ENCODE measurements at places on chromosomes 16 and 17.
A peak's percentile ranks its signal among the peaks of the same experiment; 100 is the strongest.

- no peak for DNase-seq
These were observed 7.6 kb downstream of the CCR7 start for GRCh38 chr17:40557531-40558299.

DNA sequence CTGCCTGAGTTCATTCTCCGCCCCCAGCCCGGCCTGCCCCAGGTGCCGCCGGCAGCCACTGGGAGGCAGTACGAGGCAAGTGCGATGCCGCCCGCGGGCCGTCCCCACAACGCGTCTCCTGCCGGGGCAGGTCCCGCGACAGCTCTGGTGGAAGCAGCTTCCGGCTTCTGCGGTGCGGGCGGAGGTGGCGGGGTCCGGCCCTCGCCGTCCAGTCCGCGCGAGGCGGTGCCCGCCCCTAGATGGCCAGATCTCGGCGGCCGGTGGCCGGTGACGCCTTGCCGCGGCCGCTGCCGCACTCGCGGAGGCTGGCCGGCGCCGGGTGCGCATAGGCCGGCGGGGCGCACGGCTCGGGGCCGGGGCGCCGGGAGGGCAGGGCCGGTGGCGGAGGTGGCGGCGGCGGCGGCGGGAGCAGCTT is 1.8 kb downstream of the GJD3 start:
- peak; percentile 85 for DNase-seq

DNA sequence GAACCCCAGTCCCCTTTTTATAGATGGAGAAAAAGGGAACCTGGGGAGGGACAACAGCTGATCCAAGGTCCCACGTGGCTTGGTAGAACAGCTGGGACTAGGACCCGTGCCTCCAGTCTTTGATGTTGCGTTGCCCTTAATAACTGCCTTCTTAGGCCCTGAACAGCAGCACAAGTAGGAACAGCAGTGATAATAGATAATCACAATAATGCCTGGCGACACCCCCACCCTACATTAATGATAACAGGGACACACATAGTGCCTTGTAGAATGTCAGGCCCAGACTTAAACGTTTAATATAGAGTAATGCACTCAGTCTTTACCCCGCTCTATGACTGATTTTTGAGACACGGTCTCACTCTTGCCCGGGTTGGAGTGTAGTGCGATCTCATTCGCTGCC is 96.4 kb downstream of the ABCC6 start:
- DNase-seq: no peak

GRCh38 chr16:46971271-46971670 is 2.2 kb downstream of the DNAJA2 start:
- DNase-seq: no peak

DNA sequence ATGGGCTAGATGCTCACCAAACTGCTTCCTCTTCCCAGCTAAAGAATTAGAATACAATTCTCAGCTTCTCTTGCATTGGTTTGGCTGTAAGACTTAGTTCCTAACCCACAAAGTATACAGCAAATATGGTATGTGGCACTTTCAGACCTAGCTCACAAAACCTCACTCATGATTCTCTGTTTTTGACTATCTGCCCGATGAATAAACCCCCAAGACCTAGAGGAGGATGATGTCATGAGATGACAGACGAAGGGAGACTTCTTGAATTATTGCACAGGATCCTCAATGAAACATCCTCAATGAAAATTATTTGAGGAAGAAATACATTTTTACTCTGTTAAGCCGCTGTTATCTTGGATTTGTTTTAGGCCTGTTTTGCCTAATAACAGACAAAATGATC is 14.3 kb downstream of the CNOT1 start:
- no peak for DNase-seq

- no peak for DNase-seq
These were observed 94.2 kb downstream of the KATNIP start for GRCh38 chr16:27644165-27644564.

DNA sequence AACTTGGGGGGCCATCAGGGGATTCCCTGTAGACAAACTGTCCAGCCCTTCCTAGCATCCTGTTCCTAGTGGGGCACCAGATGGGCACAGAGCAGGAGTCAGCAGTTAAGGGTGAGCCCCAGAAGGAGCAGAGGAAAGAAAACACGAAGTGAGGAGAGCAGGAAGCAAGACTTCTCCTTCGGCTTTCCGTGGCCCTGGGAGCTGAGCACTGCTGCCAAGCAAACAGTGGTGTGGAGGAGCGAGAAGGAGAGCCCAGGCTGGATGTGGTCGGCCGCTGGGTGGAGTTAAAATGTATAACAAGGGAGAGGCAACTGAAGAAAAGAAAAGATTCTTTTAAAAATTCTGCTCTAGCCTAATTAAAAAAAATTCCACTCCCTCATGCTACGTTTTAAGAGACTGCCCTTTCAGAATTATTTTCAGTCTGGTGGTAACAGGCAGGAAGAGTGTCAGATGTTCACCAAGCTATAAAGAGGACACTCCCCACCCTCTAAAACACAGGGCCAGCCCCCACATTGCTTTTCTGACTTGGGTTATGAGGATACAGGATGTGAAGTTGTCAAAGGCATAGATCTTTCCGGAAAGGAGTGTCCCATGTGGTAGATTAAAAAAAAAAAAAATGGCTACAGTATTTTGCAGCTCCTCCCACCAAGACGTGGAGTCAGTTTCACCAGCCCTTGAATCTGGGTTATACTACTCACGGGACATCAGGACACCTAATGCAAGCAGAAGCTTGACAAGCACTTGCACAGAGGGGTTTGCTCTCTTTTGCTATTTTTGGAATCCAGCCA is 74.9 kb upstream of the ZFHX3 start:
- DNase-seq: no peak

- no peak for DNase-seq
These were observed 80.0 kb downstream of the CCDC182 start for GRCh38 chr17:57665128-57665527.

DNA sequence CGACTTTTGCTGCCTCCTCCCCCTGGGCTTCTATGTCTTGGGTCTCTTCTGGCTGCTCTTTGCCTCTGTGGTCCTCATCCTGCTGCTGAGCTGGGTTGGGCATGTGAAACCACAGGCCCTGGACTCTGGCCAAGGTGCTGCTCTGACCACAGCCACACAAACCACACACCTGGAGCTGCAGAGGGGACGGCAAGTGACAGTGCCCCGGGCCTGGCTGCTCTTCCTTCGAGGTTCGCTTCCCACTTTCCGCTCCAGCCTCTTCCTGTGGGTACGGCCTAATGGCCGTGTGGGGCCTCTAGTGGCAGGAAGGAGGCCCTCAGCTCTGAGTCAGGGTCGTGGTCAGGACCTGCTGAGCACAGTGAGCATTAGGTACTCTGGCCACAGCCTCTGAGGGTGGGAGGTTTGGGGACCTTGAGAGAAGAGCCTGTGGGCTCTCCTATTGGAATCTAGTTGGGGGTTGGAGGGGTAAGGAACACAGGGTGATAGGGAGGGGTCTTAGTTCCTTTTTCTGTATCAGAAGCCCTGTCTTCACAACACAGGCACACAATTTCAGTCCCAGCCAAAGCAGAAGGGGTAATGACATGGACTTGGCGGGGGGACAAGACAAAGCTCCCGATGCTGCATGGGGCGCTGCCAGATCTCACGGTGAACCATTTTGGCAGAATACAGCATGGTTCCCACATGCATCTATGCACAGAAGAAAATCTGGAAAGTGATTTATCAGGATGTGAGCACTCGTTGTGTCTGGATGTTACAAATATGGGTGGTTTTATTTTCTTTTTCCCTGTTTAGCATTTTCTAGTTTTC is 2.3 kb downstream of the GP1BA start:
- DNase-seq: peak; percentile 51

DNA sequence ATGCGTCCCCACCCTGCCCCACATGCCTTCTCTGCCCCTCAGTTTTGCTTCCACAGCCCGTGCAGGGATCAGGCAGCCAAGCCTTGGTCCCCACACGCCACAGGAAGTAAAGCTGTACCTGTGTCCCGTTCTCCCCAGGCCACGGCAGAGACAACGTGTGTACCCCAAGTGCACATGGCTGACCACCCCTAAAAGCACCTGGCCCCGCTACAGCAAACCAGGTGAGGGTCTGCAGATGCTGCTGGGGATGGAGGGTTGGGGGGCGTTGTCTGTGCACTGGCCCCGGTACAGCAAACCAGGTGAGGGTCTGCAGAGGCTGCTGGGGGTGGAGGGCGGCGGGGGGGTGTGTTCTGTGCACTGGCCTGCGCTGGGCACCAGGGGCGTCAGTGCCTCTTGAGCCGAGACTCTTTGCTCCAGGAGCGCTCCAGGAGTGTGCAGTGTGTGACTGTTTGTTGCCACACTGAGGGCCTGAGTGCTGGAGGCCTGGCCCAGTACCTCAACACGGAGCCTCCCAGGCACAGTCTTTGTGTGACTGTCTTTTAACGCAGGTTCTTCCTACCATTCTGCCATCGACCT is 18.8 kb downstream of the TCF25 start:
- no peak for DNase-seq

- no peak for DNase-seq
These were observed 4.1 kb downstream of the ACE start for GRCh38 chr17:63480826-63481487.

DNA sequence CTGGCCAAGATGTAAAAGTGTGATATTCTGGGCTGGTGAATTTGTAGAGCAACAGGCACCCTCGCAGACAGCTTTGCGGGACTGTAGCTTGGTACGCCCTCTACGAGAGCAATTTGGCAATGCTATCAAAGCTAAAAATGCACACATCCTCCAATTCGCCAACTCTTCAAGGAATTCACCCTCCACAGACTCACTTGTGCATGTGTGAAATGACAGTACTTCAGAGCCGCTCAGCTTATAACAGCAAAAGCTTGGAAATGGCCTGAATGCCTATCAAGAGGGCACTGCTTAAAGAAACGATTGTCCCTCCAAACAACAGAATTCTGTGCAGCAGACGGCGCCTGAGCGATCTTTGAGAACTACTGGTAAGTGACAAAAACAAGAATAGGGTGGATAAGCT is 130.8 kb downstream of the SDK2 start:
- DNase-seq: no peak

DNA sequence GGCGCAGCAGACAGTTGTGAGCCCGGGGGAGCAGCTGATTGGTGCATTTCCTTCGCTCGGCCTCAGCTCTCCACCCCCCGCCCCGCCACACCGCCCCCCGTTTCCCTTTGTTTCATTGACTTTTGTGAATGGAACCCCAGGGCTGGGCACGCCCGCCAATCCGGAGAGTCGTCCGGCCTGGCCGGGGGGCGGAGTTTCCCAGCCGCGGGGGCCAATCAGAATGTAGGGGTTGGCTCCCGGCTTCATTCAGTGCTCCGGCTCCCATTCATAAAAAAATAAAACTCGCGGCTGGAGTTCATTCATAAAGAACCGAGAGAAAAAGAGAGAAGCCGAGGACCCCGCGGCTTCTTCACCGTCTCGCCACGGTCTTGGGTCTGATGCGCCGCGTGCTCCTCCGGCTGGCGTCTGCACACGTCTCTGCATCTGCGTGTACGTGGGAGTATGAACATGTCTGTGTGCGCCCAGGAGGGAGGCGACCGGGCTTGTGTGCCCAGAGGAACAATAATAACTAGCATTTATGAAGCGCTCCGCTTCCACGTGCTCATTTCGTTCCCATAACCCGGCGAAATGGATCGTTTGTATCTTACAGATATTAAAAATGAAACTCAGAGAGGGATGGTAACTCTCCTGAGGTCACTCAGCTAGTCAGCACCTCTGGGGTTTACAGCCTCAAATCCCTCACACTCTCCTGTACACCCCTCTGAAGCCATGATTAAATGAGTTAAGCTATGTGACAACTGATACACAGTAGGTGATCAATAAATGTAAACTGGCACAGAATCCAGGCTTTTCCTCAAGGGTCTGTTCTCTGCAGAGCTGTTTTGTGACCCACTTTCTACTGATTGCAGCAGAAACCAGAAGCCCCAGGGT is at the start of gene ETV4:
TSS of gene ETV4 (minus strand) at position 22 of the 870 bp plus-strand sequence. CDS start 723 bp downstream, outside the sequence.
- DNase-seq: peak; percentile 95

DNA sequence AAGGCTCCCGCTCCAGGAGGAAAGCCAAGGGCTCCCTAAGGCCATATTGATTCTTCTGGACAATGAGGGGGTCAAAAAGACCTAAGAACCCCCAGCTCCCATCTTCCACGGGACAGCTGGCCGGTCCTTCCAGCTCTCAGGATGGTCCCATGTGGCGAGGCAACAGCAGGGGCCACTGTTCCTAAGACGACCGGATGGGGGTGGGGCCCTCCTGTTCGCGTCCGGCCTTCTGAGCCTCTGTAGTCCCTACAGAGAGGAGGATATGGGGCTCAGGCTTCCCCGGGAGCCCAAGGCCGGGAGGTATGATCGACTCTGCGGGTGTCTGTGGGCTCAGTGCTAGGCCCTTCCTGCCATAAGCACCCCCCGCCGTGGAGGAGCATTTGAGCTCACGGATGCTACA is 6.0 kb upstream of the DCXR start:
- DNase-seq: no peak

DNA sequence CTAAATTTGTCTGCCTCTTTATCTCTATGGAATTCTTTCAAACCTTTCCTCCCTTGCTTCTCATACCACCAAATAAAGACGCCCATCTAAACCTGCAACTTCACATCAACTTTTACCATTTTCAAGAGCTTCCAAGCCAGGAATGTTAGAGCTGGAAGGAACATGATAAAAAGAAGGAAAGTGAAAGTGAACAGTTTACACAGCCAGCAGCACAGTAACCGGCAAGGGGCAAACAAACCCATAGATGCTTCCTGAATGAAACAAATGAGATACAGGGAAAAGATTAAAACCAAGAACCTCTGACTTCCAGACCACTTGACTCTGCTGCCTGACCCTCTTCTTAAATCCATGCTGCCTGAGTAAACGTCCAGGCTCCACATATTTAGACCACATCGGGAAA is 231.1 kb upstream of the CA10 start:
- no peak for DNase-seq

DNA sequence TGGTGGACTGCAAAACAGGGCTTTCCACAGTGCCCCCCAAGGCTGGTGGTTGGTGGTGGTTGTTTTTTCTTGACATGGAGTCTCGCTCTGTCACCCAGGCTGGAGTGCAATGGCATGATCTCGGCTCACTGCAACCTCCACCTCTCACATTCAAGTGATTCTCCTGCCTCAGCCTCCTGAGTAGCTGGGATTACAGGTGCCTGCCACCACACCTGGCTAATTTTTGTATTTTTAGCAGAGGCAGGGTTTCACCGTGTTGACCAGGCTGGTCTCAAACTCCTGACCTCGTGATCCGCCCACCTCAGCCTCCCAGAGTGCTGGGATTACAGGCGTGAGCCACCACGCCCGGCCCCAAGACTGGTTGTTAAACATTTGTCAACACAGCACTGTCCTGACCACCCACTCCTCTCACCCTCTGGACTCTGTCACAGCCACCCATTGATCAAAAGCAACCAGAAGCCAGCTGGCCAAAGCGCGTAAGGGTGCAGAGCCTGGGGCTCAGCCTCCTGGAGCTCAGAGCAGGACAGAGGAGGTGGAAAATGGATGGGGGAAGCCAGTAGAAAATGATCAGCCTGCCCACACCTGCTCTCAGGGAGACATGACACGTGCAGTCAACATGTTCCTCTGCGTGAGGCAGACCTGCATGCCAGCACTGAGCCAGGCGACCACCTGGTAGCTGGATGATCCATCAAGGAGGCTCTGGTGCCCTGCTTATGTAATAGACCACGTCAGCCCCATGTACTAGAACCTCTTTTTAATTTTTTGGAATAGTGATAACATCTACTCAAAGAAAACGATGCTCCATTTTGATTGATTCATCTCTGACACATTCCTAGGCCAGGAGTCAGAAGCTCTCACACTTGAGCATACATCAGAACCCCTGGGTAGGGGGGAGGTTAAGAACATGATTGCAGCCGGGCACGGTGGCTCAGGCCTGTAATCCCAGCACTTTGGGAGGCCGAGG is 14.8 kb upstream of the OSGIN1 start:
- DNase-seq: no peak
